ENCODE measurements at places on chromosomes 1 and 21.

GRCh38 chr1:212485913-212486618 is 53.3 kb downstream of the NENF start:
- no peak for DNase-seq

GRCh38 chr1:17016317-17016661 is 4.6 kb upstream of the ATP13A2 start:
- DNase-seq: no peak

GRCh38 chr1:31593770-31594632 is 17.7 kb downstream of the TINAGL1 start:
- peak; percentile 49 for DNase-seq

DNA sequence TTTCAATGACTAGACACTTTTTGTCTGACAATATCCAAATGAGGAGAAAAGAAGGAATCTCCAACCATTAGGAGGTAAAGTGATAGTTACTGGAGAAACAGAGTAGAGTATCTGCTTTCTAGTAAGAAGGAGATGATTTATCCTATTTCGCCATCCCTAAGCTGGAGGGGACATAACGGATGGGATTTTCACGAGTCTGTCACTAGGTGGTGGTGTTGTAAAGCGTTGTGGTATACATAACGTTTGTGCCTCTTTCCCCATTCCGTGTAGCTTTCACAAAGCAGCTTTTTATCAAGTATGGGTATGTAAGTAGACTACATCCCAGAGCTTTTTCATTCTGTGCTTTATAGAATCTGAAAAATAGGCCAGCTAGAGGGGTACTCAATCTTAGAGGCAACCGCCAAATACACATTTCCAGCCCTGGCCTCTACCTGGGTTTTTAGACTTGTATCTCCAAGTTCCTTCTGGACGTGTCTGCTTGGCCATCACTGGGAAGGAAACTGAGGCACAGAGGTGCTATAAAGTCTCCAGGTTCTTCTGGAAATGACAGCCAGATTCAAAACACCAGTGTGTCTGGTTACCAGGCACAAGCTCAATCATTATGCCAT is 33.3 kb upstream of the FAM3B start:
- no peak for DNase-seq

DNA sequence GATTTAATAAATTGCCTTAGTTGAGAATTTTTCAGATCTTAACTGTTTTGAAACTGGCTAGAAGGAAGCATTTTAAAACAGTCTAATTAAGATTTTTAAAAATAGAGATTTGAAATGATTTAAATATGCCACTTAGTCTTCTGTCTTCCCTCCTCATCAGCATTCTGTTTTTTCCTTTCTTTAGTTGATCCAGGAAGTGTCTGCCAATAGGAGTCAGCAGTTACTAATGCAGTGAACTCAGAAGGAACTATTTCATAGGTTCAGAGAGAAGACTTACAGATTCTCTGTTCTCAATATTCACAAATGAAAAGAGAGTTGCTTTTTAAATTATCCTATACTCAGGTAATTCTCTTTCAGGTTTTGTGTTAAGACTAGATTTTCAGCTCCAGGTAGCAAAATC is 84.5 kb downstream of the RPS6KC1 start:
- DNase-seq: no peak

DNA sequence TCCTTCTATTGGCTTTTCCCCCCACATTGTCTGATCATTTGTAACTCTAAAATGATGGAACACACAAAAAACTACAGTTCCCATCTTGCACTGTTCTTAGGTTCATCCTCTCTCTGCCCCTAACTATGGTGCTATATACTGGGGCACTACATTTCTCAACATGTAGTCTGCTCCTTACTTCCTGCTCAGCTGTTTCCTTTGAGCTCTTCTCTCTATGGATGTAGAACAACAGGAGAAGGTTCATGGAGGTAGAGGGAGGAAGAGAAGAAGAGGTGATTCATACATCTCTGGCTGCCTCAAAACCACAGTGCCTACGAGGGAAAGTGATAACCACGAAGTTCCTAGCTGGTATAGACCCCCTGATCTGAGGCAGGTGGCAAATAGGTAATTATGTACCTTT is 7.0 kb upstream of the C1orf146 start:
- DNase-seq: no peak

- DNase-seq: no peak
Observed at GRCh38 chr1:56525489-56526041, 53.8 kb downstream of the PLPP3 start.

DNA sequence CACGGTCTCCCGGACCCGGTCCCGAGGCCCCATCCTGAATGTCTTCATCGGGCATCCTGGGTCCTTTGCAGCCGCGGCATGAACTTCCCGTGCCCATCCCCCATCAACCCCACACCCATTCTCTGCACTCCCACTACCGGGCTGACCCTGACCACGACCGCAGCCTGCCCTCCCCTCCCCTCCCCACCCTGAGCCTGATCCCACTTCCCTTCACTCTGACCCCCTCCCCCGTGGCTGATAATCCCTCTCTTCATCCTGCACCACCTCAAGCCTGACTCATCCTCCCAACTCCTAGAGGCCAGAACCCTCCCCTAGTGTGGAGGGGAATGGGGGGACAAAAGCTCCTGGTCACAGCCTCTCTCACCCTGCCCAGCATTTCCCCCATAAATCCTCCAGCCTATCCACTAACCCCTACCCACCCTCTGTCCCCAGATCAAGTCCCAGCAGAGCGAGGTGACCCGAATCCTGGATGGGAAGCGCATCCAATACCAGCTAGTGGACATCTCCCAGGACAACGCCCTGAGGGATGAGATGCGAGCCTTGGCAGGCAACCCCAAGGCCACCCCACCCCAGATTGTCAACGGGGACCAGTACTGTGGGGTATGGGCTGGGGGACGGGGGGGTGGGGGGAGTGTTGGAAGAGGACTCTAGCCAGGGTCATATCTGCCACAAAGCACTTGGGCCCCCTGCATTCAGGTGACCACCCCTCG is 602 bp downstream of the SH3BGRL3 start:
- no peak for DNase-seq

DNA sequence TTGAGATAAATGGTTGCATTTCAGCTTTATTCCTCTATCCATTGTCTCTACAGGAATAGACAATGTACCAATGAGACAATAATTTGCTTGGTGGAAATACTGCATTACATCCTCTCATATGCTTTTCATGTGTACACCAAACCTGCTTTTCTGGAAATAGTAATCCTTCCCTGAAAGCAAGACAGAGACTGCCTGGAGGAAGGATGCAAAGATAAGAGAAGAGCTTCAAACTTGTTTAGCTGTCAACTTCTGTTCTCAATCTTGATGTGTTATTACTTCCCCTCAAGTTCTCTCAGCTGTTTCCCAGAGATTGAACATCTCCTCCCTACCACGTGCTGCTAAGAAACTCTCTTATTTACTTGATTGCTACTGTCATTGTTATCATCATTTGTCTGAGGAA is 1125.4 kb upstream of the TMPRSS15 start:
- DNase-seq: no peak

DNA sequence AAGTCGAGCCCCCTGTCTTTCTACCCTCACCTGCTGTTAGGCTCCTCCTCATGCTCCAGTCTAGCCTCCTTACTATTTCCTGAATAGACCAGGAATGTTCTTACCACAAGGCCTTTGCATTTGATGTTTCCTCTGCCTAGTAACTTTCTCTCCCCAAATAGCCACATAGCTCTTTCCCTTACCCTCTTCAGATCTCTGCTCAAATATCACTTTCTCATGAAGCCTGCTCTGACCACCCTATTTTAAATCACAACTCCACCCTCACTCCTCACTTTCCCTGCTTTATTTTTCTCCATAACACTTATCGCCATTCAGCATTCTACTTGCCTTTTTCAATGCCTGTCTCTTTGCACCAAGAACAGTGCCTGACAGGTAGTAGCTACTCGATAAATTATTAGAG is 6.6 kb upstream of the CDCA8 start:
- no peak for DNase-seq

DNA sequence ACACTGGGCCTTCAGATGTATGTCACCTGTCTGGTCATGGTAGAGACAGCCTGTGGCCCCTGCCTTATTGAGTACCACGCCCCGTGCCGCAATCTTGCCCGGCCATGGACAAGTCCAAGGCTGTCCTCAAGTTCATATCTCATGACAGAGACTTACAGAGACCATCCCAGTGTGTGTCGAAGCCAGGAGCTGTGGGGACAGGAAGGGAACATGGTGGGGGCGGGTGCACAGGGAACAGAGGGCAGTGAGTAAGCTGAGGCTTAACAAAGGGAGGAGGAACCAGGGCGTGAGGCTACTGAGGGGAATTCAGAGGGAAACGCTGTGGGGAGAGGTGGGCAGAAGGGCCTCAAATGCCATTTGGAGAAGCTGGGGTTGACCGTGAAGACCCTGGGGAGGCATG is 75.8 kb downstream of the ALPL start:
- DNase-seq: no peak

GRCh38 chr1:232865102-232865931 is 60.1 kb downstream of the MAP10 start:
- DNase-seq: no peak

DNA sequence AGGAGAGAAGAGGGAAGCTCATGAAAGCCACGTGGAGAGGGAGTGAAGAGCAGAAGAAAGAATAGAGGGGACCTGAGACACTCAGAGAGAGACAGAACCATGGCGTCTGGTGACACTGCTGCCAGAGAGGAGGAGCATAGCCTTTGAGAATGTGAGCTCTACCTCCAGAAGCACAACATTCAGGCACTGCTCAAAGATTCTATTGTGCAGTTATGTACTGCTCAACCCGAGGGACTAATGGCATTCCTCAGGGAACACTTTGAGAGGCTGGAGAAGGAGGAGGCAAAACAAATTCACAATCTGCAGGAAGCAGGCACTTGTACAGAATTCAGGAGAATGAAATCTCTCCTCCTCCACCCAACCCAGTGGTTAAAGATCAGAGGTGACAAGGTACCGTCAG is 45.1 kb downstream of the BTBD8 start:
- DNase-seq: no peak

GRCh38 chr1:39337067-39337466 is 132.6 kb downstream of the MACF1 start:
- no peak for DNase-seq

- no peak for DNase-seq
Observed at GRCh38 chr1:154992721-154993571, 440 bp upstream of the LENEP start.

DNA sequence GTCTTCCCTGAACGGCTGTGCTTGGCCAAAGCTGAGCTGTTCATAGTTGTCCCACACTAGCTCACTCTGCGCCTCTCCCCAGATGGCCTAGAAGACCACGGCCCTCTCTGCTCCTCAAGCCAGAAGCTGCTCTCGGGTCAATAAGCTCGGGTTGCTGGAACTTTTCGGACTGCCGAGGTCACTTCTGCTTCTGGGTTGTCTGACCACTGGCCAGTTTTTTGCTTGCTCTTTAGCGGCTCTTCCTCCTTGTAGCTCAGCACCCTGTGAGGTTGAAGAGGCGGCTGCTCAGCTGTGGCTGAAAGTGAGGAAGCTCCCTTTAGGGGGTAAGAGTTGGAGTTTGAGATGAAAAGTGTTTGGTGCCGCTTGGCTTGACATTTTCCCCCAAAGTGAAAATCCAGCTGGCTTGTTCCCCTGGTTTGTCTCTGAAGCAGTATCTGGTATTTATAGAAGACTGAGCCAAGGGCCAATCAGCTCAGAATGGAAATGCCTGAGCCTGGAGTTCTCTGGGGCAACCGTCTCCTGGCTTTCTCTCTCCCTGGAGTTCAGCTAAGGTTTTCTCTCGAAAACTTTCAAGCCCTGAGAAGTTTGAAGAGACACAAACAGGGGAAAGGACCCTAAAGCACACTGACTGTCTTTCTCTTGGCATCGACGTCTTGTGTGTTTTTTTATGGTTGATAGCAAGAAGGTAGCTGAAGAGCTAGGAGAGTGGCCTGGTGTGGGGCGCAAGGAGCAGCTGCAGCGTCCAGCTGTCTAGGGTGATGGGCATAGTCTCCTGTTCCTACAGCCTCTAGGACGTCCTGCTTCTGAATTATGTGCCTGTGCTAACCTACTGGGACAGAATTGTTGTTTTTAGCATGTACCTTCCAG is 72.0 kb downstream of the SYT6 start:
- DNase-seq: no peak

DNA sequence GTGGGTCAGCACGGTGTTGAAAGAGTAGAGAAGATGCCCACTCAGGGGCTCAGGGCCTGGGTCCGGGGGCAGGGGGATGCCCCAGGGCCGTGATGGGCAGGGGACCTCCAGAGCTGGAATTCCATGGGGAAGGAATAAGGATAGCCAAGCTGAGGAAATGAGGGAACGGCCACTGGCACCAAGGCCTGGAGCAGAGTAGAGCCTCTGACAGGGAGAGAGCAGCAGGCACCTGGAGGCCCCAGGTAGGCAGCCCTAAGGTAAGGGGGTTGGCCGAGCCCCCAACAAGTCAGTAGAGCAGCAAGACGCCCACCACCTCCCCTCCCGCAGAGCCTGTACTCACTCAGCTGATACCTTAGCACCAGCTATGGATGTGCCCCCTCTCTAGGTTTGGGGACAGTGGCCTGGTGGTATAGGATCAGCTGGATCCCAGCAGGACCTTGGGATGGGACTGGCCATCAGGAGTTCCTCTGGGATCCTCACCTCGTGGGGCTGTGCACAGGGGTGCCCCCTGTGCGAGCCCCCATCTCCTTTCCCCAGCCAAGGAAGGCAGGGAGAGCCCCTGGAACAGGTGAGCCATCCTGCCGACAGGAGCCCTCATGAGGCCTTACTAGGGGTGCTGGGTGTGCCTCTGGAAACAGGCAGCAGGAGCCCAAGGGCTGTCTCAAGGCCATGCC is 21.0 kb upstream of the ARF1 start:
- DNase-seq: no peak

DNA sequence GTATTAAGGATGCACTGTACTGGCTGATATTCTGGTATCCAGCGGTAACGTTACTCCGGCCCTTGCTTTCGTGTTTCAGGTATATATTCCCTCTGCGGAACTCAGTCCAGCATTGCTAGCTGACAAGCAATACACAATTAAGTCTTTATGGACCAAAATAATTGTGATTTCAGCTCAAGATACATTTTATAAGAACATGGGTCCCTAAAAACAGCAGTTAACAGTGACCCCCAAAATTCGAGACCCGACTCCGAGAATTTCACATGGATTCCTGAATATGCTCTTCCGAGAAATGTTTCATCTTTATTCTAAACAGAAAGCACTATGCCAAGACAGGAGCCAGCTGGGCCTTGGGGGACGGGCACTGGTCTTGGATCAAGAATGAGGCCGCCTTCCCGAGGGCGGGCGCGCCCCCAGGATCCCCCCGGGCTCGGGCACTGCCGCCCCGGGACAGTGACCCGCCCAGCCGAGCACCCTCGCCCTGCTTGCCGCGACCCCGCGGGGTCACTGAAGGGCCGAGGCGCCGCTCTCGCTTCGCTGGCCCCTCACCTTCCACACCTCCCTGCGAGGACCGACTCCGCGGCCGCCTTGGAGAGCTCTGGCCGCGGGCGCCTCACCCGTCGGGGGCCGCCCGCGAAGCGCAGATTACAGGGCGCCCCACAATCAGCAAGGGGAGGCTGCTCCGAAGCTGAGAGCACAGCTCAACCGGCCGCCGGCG is 610 bp downstream of the SCYL3 start:
- DNase-seq: no peak

GRCh38 chr21:35619184-35619583 is 441.1 kb downstream of the SETD4 start:
- DNase-seq: no peak

All from T-helper 1 cell (primary cell).